ENCODE measurements at places on chromosomes 16 and 17.

DNA sequence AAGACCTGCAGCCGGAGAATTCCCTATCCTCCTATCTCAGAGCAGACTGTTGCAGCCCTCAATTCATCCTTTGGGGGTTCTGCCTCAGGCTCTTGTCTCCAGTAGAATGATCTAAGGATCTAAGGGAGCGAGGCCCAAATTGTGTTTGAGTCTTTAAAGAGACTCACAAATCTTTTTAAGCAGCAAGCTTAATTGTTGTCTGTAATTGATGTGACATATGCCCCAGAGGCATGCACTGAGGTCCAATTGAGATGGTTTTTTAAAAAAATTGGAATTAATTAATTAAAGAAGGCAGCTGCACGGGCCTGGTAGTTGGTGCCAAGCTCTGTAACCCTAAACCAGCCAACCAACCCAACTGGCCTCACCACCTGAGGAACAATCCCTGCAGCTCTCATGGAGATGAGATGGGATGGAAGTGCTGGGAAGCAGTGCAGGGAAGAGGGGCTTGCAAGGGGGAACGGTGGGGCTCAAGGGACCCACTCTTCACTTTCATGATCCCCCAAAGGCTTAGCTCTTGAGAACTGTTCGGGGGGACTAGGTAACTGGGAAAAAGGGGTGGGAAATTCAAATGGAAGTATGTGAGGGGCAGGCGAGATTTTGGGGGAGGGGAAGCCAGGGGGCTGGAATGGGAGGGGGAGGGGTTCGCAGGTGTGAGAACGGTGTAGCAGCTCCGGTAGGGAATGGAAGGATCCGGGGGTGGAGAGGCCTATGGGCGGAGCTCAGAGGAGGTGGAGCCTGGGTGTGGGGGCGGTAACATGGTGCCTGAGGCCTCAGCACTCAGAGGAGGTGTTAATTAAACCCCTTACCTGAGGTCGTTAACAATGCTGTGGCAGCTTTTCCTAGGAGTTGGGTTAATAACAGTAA is 9.2 kb upstream of the ZNF652 start:
- DNase-seq, result no peak

- no peak for DNase-seq
Observed at GRCh38 chr16:20857281-20857680, 42.9 kb downstream of the DCUN1D3 start.

DNA sequence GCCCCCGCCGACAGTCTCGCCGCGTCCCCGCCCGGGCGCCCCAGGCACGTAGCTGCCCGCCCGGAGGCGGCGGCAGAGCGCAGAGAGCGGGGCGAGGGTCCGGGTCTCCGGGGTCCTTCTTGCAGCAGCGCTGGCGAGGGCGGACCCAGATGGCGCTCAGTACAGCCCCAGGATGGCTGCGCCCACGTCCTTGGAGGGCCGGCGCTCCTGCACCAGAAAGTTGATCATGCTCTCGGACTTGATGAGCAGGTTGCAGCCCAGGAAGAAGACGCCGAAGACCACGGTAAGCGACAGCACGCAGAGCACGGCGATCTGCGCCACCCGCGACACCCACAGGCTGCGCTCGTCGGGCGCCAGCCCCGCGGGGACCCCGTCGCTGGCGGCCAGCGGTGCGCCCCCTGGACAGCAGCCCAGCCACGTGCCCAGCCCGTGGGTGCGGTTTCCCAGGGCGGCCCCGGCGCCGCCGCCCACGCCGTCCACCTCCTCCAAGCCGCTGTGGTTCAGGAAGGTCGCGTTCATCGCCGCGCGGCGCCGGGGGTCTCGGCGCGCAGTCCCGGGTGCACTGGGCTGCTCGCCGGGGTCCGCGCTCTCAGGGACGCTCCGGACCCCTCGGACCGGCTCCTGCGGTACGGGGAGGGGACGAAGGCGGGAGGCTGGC is 435 bp downstream of the RPRML start:
- no peak for DNase-seq

GRCh38 chr17:58330997-58331814 is 2.6 kb upstream of the TSPOAP1 start:
- DNase-seq, result peak; percentile 83

DNA sequence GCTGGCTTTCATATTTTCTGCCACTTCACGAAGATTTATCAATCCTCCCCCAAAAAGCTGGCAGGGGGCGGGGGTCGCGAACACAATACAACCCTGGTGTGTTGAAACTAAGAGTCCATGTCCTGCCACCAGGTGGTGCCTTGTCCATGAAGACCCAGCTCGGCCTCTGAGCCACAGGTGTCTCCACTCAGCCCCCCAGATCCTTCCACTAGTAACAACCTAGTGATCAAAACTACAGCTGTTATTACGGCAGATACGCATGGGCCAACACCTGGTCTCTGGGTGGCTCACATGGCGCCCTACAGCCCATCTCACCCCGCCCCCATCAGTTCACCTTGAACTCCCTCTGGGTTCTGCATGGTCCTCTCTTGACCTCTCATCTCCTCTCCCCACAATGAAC is 27.7 kb downstream of the USP7 start:
- no peak for DNase-seq

Data from suppressor macrophage treated with lipopolysaccharide for 4 hours (primary cell).